ENCODE measurements at places on chromosomes 2 and 18.

DNA sequence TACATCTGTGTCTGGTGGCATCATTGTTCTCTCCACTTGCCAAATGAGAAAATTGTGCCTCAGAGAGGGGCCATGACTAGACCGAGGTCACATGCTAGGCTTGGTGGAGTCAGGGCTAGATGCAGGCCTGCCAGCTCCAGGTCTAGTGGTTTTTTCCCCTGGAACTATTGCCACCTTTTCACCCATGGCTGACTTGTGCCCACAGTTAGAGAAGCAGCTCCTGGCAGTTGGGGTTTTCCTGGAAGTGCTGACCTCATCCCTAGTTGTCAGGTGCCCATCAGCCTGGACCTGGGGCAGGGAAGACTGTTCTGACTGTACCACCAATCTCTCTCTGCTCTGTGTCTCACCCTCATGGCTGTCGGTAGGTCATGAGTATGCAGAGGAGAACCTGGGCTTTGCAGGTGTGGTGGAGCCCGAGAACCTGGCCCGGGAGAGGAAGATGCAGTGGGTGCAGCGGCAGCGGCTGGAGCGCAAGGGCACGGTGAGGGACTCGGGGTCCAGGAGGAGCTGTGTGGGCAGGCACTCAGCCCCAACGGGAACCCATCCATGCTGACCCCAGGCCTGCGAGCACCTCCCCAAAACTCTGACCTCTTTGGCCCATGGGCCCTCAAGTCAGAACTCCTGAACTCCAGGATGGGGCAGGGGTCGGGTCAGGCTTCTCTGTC, 12.4 kb upstream of the CATIP start:
- no peak for DNase-seq

DNA sequence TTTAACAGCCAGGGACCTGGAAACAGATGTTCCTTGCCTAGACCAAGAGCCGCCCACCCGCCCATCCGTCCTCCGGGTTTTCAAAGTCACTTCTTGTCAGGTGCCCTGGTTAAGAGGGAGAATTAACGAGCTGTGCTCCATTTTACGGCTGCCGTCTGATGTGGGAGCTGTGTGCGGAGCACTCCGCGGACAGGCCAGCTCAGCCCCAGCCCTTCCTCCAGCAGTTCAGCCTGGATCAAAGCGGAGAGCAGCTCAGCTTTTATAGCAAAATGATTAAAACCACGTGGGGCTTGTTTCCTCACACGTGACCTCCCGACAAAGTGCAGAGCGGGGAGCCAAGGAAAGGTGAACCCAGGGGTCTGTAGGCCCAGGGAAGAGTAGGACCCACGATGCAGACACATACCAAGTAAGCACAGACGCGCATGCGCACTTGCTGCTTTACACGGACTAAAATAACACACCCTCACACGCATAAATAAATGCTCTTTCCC, 46.1 kb upstream of the PKDCC start:
- no peak for DNase-seq

DNA sequence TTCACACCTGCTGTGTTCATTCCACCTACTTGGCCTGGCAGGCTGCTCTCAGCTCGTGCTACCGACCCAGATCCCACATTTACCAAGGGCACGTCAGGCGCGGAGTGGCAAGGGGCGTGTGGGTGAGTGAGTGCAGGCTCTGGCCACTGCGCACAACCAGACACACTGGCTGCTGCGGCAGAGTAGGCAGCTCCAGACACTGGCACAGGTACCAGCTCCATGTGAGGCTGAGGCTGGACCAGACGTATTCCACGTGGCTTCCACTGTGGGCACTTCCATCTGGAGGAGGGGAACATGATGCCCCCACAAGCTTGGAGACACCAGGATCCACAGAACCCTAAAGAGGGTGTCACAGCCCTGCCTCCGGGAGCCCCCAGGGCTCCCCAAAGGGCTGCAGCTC, 74.6 kb upstream of the ZNF804A start:
- no peak for DNase-seq

GRCh38 chr2:221896505-221897151, 324.5 kb upstream of the EPHA4 start:
- no peak for DNase-seq

DNA sequence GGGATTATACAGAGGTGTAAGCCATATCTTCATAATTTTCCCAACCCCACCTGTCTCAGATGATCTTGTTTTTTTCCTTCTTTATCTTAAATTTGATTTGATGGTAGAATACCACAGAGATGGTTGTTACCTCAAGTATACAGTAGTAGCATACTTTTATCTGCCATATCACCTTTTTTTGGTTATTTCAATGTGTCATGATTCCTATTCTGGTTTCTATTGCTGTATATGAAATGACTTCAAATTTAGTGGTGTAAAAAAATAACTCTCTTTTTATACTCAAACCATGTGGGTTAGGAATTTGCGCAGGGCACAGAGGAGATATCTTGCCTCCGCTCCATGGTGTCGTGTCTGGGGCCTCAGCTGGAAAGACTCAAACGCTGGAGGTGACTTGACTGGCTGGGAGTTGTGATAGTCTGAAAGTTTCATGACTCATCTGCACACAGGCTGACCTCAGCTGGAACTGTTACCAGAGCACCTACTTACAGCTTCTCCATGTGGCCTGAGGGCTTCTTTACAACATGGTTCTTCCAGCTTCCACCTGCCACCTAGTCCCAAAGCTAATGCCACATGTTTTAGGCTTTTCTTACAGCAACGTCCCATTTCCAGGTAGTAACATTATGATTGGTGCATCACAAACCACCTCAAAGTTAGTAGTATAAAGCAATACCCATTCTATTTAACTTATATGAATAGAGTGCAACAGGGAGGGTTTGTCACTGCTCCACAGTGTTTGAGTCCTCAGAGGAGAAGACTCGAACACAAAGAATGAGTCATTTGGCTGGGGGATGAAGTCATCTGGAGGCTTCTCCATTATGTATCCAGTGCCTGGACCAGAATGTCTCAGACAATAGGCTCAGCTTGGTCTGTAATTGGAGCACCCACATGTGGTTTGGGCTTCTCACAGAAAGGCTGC, 82.3 kb upstream of the XPO1 start:
- no peak for DNase-seq

- DNase-seq = no peak
Measured at GRCh38 chr2:45232818-45233217, 223.6 kb upstream of the SIX2 start.

DNA sequence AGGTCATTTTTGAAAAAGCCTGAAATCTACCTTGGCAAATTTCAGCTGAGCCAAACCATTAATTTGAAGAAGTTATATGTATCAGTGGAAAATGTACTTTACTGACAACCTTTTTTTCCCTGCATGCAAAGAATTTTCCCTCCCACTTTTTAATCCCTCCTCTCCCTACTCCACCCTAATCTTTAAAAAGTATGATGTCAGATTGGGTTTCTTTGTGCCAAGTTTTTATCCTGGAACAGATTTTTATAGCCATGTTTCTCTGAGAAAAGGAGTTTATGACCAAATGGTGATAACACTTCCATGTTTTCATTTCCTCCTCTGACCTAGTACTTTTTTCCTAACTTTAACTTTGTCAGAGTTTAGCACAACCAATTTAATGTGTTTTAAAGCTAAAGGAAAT, 250.3 kb upstream of the FOSL2 start:
- no peak for DNase-seq

- no peak for DNase-seq
Measured at GRCh38 chr2:214542866-214543265, 132.0 kb downstream of the VWC2L start.

- no peak for DNase-seq
Measured at GRCh38 chr18:60134806-60135205, 235.0 kb downstream of the PMAIP1 start.

- DNase-seq = no peak
Measured at GRCh38 chr18:57154191-57154830, 7.4 kb downstream of the BOD1L2 start.

DNA sequence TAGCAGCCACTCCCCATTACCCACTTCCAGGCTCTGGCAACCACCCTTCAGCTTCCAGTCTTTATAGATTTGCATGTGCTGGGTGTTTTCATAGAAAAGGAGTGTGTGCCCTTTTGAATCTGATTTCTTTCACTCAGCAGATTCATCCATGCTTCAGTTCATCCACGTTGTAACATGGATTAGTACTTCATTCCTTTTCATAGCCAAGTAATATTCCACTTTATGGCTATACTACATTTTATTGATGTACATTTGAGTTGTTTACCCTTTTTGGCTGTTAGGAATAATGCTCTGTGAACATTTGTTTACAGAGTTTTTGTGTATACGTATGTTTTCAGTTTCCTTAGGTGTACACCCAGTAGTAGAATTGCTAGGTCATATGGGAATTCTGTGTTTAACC, 205.5 kb upstream of the RAB12 start:
- DNase-seq = no peak

DNA sequence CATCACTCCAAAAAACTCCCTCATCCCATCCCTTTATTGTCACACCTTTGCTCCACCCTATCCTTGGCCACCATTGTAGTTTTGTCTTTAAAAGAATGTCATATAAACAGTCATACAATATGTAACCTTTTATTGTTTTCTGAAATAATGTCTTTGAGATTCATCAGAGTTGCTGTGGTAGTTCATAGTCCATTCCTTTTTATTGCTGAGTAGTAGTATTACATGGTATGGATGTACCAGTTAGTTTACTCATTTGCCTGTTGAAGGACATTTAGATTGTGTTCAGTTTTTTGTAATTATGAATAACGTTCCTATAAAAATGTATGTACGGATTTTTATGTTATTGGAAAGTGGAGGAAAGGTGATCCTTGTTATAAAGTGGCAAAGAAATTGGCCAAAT, 171.8 kb upstream of the GCFC2 start:
- DNase-seq = no peak

- no peak for DNase-seq
Measured at GRCh38 chr18:78912336-78912735, 67.3 kb upstream of the SALL3 start.

- DNase-seq = no peak
Measured at GRCh38 chr2:239053801-239054503, 206.1 kb downstream of the TWIST2 start.

DNA sequence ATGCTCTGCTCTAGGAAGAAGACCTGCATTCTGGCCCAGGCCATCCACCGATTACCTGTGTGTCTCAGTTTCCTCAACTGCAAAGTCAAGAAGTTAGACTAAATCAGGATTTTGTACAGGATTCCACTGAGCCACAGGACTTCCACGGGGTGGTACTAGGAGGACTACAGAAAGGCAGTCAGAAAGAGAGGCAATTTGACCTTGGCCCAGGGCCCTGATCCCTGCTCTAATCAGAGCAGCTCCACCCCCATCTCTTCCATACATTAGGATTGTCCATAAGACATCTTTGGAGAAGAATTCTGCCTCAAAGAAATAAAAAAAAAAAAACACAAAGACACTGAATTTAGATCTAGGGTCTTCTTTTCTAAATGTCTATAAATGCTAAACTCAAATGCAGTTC, 52.8 kb upstream of the TSPYL6 start:
- no peak for DNase-seq

DNA sequence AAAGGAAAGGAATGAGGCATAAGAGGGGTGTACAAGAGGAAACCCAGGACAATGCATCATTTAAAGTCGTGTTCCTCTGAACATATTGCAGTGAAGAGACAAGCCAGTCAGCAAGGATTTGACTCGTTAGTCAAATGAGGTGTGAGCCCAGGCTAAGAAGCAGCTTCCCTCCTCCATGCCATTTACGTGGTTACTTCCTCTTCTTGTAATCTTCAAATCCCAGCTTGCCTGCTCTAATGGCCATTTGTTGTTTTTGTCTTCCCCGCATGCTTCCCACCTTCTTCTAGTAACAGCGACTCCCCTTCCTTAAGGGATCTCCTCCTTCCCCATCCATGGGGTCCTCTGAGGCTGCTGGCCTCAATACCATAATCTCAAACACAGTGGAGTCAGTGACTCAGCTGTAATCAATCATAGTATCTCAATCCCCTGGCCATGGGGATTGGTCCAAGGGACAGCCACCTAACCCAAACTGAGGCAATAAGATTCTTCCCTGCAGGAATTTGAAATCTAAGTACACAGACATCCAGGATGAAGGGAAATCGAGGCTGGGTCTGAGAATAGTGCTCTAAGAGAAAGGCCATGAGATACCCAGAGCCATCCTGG, 37.6 kb downstream of the SLC14A1 start:
- no peak for DNase-seq

GRCh38 chr18:37710726-37711125, 145.1 kb upstream of the CELF4 start:
- no peak for DNase-seq

DNA sequence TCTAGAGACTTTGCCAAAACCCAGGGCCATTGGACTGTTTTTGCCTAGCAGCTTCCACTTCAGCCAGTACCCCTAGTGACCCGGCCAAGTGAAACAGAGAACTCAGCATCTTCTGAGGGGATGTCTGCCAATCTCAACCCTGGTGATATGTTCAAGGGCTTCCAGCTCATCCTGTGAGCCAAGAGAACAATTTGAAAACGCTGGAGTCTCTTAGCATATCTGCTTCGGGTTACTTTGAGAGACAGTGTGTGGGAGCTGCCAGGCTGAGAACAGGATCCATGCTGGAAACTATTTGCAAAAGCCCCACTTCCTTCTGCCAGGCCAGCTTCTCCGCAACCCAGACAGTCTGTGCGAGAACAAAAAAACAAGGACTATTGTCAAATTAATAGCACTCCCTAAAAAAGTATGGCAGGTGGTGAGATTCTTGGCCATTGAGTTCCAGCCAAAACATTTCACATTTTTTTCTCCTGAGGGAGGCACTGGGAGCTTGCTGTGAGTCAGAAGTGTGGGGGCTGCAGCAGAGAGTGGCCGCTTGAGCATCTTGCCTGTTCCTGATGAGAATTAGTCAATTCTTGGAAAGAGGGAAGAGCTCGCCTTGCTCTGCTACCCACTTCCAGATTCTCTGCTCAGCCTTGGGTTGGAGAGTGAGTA, 395.6 kb upstream of the TRIB2 start:
- DNase-seq = no peak

GRCh38 chr2:176477336-176477735, 208.1 kb downstream of the MTX2 start:
- DNase-seq = no peak
